ENCODE measurements at places on chromosomes 12 and 14.

GRCh38 chr12:8123124-8123912, at the start of gene CLEC4A:
CLEC4A (plus strand) TSS chr12:8123617; CDS start chr12:8123879, 262 bp downstream.
- DNase-seq = no peak

DNA sequence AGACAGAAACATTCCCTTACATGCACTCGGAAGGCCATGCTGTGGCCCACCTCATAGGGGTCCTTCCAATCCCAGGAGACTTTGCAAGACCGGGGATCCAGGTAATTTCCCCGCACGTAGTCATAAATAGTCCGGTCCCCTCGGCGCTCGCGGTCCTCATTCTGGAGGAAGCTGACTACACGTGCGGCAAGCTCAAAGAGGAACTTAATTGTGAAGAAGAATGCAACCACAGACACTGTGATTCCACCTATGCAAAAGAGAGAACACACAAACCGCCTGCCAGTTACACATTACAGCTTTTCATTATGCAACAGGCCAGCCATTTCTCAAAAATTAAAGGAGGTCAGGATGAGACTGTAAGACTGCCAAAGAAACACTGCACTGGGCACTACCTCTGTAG, 28.4 kb downstream of the AREL1 start:
- DNase-seq = no peak

- no peak for DNase-seq
Observed at GRCh38 chr12:128518644-128519043, 251.7 kb downstream of the TMEM132C start.

- DNase-seq = no peak
Observed at GRCh38 chr14:96582995-96583394, 80.8 kb downstream of the PAPOLA start.

DNA sequence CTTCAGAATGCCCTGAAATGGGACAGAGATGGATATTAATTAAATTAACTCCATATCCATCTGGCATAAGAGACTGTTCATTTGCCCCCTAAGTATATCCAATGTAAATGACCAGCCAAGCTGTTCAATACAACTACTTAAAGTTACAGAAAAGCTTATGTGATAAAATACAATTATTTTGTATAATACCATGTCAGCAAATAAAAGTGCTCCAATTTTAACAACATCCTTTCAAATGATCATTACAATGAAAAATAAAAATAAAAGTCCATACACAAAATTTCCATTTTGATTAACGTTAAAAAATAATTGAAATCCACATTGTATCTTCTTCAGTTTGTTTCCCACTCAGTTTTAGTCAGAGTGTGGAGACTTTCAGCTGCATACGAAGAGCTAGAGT, 5.7 kb downstream of the CLEC6A start:
- DNase-seq = no peak

DNA sequence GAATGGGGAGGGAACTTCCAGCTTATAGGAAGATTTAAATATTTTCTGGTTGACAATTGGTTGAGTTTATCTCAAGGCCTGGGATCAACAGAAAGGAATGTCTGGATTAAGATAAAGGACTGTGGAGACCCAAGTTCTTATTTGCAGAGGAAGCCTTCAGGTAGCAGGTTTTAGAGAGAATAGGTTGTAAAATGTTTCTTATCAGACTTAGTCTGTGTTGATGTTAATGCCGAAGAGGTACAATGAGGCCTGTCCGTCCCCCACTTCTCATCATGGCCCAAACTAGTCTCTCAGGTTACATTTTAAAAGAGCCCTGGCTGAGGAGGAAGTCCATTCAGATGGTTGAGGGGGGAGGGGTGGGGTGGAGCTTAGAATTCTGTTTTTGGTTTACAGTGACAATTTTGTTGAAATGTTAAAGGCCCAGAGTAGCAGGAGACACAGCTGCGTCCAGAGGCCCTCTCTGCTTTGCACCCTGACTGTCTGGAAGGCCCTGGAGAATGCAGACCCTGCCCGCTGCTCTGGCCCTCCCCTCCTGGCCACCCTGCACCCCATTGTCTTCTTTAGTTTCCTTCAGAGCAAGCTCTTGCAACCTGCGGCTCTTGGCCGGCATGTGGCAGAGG, 672.5 kb upstream of the TMEM132C start:
- no peak for DNase-seq

- no peak for DNase-seq
Observed at GRCh38 chr12:59675461-59675860, 79.6 kb downstream of the SLC16A7 start.

- DNase-seq = no peak
Observed at GRCh38 chr14:104788161-104788818, 7.3 kb downstream of the AKT1 start.

- no peak for DNase-seq
Observed at GRCh38 chr12:19778172-19778571, 338.9 kb downstream of the AEBP2 start.

DNA sequence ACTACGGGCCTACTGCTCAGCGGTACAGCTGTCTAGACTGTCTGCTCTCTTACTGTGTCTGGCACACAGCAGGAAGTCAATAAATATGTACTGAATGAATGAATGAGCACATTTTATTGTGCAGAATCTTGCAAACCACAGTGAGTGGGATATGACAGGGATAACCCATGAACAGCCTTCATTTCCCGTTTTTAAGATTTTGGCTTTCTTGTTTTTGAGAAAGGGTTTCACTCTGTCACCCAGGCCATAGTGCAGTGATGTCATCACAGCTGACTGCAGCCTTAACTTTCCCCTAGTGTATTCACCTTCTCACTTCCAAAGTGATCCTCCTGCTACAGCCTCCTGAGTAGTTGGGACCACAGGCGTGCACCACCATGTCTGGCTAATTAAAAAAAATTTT, 203.1 kb downstream of the AEBP2 start:
- no peak for DNase-seq

- DNase-seq = no peak
Observed at GRCh38 chr12:79844693-79845092, 90.2 kb downstream of the PPP1R12A start.

DNA sequence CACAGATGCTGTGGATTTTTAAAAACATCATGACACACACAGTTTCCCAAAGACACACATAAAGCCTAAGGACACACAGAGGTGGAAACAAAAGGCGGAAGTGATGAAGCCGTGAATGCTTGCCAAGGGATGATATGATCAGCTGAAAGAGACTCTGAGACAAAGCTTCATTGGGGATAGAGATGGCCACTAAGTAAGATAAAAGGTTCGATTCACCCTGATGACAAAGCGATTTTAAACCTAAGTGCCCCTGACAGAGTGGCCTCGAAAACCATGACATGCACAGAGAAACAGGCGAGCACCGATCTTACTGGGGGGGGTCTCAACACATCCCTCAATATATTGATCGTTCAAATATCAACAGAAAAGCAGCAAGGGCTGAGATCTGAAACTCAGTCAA, 20.3 kb upstream of the EIF5 start:
- no peak for DNase-seq

DNA sequence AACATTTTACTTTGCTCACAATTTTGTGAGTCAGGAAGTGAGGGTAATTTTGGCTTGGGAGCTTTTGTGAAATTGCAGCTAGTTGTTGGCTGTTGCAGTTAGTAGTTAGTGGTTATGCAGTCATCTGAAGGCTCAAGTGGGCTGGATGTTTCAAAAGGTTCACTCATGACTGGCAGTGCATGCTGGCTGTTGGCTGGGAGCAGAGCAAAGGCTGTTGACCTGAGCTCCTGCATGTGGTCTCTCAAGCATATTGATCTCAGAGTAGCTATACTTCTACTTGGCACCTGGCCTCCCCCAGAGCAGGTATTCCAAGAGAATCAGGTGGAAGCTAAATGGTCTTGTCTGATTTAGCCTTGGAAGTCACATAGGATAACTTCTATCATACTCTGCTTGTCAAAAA, 414.1 kb upstream of the STXBP6 start:
- no peak for DNase-seq

GRCh38 chr12:1907652-1908611, 10.5 kb downstream of the CACNA2D4 start:
- peak; percentile 80 for DNase-seq

GRCh38 chr14:104387022-104388010, 192.2 kb upstream of the C14orf180 start:
- DNase-seq = peak; percentile 59

GRCh38 chr12:103748002-103748401, 93.0 kb downstream of the NT5DC3 start:
- no peak for DNase-seq

- DNase-seq = no peak
Observed at GRCh38 chr14:36506732-36507614, 13.1 kb downstream of the NKX2-1 start.

DNA sequence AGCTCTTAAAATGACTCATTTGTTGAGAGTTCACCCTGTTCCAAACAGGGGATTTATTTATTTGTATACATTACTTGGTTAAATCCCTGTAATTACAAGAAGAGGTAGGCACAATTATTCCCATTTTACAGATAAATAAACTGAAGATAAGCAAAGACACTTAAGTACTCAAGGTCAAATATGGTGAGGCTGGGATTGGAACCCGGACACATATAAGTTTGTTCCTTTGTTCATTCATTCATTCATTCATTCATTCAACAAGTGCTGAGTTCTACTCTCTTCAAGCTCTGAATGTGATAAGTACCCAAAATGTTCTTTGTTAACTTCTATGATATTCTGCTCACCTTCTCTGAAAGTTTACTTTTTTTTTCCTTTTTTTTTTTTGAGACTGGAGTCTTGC, 2.4 kb upstream of the TRIM9 start:
- DNase-seq = no peak

- no peak for DNase-seq
Observed at GRCh38 chr12:110742096-110742717, 484 bp downstream of the PPP1CC start.

GRCh38 chr14:24054646-24055045, 2.8 kb downstream of the CARMIL3 start:
- DNase-seq = no peak

DNA sequence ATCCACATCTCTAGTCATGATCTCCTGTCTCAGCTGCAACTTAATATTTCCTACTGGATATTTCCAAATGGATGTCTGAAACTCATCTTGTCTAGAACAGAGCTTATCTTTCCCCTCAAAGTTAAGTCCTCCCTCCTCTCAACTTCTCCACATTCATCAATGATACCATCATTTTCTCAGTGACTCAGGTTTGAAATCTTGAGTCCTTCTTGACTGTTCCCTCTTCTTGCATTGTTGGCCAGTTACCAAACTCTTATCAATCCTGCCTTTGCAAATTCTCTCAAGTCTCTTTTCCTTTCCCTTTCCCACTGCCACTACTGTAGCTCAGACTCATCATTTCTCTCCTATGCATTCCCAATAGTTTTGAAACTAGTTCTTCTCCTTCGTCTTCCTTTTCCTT, 14.3 kb upstream of the CHURC1 start:
- no peak for DNase-seq

DNA sequence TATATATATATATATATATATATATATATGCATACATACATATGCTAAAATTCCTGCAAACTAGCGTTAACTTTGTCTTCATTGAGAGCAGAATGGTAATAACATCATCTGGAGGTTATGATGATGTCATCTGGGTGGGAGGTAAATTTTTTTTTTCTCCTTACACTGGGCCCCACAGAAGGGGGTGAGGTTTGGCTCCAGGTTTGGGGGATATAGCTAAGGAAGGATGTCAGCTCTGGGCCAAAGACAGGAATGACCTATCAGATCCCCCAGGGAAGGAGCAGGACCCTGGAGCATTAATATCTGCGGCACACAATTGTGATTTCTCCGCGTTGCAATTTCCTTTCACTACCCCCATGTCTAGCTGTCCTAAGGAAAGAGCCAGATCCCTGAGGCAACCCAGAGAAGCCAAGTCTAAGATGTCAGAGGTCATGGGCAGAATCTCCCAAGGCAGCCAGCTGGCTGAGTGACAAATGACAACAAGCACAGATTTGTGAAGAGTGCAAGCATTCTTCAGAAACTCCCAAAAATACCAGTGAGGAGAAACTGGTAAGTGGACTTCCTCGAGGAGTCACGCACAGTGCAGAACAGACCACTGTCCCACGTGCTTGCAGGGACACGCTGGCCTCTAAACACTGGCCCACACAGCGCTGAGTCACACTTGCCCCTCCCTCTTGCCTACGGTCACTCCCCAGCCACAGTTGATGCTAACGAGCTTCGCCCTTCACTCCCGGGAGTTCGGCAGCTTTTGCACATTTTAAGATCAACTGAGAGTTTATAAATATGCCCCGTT, 9.9 kb downstream of the UBC start:
- DNase-seq = no peak

DNA sequence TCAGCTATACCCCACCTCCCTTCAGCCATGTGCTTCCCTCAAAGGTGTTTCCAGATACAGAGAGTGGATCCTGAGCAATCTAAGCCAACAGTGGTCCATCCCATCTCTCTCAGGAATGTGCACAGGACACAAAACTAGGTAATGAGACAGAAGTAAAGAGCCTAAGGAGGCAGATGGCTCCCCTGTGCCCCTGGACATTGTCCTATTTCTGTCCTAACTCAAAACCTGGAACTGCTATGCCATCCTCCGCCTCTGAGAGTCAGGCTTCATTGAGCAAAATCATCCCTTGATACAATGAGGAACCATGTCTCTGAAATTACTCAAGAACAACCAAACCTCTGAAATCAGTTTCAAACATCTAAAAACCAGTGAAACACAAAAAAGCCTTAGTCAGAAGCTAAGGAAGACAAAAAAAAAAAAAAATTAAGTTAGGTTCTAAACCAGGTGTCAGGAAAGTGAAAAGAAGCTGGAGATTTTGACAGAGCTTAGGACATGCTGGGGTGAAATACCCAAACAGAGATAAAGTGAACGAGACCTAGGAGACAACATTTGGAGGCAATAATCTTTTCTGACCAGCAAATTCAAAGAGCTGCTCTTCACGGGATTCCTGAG, 200.3 kb upstream of the PLEKHG7 start:
- DNase-seq = no peak

- DNase-seq = no peak
Observed at GRCh38 chr12:132453361-132454192, 36.4 kb upstream of the FBRSL1 start.

GRCh38 chr12:53725824-53726223, 1.4 kb downstream of the CALCOCO1 start:
- no peak for DNase-seq

DNA sequence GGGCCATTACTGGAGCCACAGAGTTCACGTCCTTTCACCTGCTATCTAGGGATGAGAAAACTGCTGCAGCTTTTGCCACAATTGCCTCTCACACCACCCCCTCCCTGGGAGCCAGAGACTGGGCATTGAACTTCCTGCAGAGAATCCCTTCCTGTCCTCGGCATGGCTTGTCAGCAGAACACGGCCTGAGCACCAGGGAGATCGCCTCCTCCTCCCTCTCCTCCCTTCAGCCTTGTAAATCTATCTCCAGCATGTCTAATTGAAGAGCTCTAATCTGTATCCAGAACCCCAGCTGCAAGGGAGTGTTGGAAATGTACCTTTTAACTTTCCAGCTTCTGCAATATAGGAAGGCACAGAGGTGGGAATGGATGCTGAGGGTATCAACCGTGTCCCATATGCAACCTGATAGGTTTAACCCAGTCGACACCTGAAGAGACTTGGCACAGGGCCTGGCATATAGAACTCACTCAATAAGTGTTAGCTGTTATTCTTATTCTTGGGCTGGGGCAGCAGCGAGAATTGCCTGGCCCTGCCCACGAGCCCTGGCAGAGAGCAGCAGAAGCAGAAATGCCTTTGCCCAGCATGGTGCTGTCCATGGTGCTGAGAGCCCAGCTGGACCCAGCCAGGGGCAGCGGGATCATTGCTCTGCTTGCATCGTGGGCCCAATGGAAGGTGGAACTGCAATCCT, 26.8 kb downstream of the TMEM63C start:
- peak; percentile 78 for DNase-seq

Measured in activated effector memory CD4-positive, alpha-beta T cell treated with anti-CD3 and anti-CD28 coated beads, Interleukin-2, amount 50 U/mL, for 16 hours (primary cell).